ENCODE measurements at places on chromosomes 5 and 9.

- no peak for DNase-seq
Observed at GRCh38 chr5:97714424-97714823, 531.4 kb upstream of the RIOK2 start.

DNA sequence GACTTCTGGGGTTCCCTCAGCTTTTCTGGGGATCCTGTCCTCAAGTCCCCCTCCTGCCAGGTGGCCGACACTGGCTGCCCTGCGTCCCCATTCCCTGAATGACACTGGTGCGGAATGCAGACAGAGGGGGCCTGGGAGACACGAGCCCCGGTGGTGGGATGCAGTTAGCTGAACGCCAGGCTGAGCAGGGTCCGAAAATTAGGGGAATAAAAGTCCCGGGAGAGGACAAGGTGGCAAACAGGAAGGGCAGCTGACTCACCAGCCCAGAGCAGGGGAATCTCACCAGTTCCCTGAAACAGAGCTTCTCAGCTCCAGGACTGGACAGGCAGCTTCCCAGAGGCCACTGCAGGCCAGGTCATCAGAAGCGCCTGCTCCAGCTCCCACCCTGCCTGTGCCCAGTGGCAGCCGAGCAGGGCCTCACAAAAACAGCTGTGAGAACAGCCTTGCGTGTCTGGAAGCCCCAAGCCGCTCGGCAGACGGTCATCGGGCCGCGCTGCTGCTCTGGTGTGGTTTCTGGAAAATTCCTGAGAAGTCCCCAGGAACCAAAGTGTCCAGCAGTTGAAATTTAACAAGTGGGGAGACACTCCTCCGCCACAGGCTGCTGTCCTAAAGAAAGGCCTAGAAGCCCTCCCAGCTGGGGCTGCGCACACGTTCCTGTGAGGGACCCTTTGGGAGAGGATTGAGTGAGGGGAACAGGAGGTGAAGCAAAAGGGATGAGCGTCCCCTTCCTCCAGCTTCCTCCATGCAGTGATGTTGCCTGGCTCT lies 47.6 kb upstream of the EXOC3 start:
- no peak for DNase-seq

GRCh38 chr5:89676634-89677033 lies 732.9 kb downstream of the CETN3 start:
- DNase-seq = no peak

DNA sequence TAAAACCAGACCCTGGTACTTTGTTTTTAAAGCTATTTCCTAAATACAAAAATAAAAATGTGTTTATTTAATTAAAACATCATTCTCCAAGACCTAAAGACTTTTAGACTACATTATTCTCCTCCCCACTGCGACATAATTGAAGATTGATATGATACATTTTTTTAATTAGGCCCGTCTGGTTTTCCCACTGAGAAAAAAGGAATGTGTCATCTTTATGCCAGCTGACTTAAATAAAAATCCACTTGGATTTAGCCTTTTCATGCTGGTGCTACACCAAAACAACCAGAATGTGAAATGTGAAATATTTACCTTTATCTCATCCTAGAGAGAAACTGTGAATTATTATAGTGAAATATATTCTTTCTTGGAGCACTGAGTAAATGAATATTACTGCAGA lies 155.5 kb upstream of the PPP1R2B start:
- no peak for DNase-seq

- no peak for DNase-seq
Observed at GRCh38 chr5:113054899-113055298, 78.3 kb downstream of the DCP2 start.

DNA sequence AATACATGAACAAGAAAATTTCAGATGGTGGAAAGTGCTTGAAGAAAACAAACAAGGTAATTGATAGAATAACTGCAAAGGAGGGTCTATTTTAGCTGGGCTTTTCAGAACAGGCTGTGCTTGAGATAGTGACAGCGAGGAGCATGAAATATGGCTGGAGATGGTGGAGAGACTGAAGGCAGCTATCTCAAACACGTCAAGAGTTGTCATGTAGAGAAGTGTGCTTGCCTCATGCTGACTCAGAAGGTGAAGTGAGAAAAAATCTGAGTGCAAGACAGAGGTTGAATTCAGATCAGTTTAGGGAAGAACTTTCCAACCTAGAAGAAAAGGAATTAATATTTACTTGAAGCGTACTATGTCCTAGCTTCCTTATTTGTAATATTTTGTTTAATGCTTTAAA lies 115.5 kb upstream of the RANBP3L start:
- DNase-seq = no peak

DNA sequence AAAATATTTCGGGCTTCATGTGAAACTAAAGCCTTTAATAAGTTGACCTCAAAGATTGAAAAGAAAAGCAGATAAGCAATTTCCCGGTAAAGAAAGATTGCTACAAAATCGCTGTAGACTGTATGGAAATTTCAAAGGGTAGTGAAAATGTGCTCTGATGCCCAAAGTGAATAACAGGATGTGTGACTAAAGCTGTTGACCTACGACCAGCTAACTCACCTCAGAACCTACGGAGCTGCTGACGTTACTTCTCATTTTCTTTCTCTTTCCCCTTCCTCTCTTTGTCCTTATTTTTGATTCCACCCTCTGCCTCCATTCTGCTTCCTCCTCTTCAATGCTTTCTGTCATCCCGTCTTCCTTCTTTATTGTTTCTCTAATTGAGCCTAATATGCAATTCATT lies 103.2 kb downstream of the PDE4D start:
- DNase-seq = no peak

- peak; percentile 56 for DNase-seq
Observed at GRCh38 chr5:78360924-78361630, 660 bp downstream of the SCAMP1 start.

- no peak for DNase-seq
Observed at GRCh38 chr5:40841068-40841805, at the start of gene CARD6. TSS of gene CARD6 (plus strand) at chr5:40841367. CDS start at chr5:40841383, 16 bp downstream.

DNA sequence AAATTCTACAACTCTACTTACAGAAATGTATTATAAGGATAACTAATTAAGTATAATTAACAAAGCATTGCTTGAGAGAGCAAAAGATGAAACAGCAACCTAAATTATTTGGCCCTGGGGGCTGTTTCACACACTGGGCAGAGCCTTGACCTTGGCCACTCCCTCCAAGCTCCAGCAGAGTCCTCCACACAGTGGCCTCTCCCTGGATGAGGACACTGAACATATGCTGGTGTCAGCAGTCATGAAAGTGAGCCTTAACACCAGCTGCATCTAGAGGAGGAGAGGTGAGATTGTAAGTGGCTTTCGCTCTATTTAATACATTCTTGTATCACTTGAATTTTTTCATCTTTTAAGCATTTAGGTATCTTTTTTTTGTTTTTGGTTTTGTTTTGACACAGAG lies 23.3 kb upstream of the ZDHHC12 start:
- no peak for DNase-seq

- DNase-seq = no peak
Observed at GRCh38 chr5:17355586-17356346, 138.3 kb downstream of the BASP1 start.

DNA sequence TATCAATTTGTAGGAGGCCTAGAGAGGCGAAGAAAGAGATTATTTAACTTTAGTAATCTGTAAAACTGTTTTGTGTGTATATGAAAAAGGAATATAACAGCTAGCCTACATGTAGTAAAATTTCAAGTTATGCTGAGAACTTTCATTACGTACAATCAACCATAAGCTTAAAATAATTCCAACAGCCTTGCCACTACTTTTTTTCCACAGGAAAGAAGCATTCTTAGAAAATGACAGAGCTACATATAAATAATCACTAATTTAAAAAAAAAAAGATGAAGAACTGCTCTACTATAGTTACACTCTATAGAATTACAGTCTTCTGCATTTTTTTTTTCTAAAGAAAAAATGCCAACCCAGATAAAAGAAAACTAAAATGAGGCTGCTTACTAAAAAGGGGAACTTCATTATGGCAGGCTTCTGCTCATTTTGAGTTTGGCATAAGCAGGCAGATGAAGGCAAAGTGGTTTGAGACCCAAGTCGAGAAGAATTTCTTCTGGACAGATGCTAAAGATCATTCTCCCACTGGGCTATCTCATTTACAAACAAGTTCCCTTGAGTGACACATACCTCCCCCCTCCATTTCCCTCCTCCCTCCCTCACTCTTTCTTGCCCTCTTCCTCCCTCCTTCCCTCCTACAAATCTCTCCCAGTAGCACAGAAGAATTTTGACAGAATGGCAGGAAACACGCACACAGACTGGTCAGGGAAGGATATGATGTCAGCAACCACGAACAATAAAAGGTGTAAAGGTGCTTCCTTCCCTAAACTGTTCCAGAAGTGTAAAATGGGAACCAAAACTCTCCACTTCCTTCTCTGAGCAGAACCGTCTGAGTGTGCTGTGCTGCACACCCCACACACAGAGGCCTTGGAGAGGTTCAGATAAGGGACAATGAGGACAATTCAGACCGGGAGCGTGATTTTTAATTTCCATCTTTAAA lies 56.1 kb downstream of the MEF2C start:
- DNase-seq = no peak

GRCh38 chr5:34735491-34736426 lies 79.6 kb downstream of the RAI14 start:
- no peak for DNase-seq

DNA sequence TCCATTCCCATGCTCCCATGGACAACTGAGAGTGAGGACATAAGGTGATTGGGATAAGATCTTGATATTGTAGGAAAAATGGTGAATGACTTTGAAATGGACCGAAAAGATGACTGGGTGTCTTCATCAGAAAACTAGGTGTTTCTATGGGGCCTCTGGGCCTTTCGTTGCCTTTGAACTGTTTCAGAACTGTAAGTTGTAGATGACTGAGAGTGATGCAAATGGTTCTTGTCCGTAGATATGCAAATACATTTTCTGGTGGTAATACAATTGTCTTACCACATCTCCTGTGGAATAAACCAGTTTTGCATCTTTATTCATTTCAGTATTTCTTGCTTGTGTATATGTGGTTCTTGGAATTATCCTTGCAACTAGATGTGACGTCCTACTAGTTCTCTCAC lies 16.0 kb upstream of the TEX48 start:
- no peak for DNase-seq

DNA sequence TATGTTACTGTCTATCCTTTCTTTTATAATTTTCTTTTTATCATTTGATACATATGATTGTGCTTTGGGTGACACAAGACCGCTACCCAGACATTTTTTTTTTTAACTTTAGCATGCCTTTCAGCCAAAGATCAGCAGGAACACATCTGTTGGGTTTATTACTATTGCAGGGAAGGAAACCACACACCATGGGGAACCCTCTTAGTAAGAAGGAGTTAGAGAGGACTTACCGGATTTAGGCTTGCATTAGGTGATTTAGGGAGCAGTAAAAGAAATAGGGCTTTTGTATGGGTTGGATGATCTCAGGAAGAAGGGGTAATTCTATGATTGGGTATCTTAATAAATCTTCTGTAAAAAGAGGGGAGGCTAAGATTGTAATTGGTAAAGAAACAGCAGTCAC lies 138.2 kb downstream of the SNX18 start:
- DNase-seq = no peak

GRCh38 chr5:76547891-76548524 lies 75.2 kb downstream of the F2RL2 start:
- no peak for DNase-seq

DNA sequence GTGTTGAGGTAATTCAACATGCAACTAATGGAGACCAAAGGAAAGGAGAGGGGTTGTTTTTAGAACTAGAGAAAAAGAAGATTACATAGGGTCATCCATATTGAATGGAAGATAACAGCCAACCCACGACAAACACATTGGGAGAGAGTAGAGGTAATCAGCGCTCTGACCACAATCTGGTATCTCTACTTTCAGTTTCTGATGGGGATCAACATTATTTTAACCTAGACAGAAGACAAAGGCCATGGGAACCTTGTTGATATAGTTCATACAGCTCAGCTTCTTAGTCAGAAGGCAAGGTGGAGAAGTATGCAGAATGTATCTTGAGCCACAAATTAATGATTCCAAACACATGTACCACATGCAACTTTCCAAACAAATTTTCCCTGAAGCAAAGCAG lies 537.1 kb upstream of the ST8SIA4 start:
- DNase-seq = no peak

- no peak for DNase-seq
Observed at GRCh38 chr5:1757511-1757910, 42.1 kb downstream of the MRPL36 start.

GRCh38 chr5:45017568-45017967 lies 208.8 kb downstream of the MRPS30 start:
- no peak for DNase-seq

- no peak for DNase-seq
Observed at GRCh38 chr9:80204054-80204453, 632.3 kb downstream of the TLE4 start.

- DNase-seq = no peak
Observed at GRCh38 chr5:118578093-118578492, 410.3 kb downstream of the DTWD2 start.

GRCh38 chr5:58450811-58451629 lies 8.9 kb downstream of the PLK2 start:
- DNase-seq = no peak

- no peak for DNase-seq
Observed at GRCh38 chr5:38433160-38433861, 123.1 kb downstream of the LIFR start.

DNA sequence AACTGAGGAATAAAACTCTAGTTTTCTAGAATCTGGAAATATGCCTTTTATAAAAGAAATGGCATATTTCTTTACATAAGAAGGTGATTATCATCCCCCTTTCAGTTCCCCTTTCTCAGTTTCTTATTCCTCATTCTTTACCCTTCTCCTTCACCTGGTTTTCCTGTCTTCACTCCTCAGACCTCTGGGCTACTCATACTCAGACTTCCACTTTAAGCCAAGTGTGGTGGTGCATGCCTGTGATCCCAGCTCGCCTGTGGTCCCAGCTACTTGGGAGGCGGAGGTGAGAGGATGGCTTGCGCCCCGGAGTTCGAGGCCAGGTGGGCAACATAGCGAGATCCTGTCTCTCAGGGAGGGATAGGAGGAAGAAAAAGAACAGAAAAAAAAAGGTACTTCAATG lies 57.2 kb downstream of the RANBP6 start:
- no peak for DNase-seq

GRCh38 chr5:5473226-5473625 lies 50.7 kb downstream of the ICE1 start:
- DNase-seq = no peak

DNA sequence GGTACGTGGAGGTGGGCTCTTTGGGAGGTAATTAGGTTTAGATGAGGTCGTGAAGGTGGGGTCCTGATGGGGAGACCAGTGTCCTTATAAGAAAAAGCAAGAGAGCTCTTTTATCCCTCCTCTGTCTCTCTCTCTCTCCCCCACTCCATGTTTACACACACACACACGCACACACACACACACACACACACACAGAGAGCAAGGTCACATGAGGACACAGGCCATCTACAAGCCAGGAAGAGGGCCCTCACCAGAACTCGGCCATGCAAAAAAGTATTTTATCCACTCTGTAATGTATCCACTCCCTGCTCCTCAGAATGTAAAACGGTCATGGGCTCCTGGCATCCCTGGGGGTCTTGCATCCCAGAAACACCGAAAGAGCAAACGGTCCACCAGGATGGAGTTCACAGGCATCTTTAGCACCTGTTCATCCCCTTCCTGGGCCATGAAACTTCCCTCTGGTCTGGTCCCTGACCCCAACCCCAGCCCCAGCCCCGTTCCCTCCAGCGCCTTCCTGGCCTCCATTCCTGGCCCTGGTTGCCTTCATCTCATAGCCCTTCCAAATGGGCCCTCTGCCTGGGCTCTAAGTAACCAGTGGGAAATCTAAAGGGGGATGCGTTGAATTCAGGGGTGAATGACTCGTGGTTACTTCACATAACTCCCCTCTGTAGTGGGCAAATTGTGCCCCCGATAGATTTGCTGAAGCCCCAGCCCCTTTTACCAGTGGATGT lies 88.8 kb downstream of the NSUN2 start:
- no peak for DNase-seq
